ENCODE measurements at places on chromosomes 6 and 20.

- no peak for DNase-seq
These were observed 252.7 kb downstream of the BMP7 start for GRCh38 chr20:57013741-57014140.

- DNase-seq, result peak; percentile 54
These were observed 10.0 kb downstream of the SIM1 start for GRCh38 chr6:100454551-100455229.

- DNase-seq, result no peak
These were observed 114.3 kb upstream of the HDAC2 start for GRCh38 chr6:114085211-114085610.

DNA sequence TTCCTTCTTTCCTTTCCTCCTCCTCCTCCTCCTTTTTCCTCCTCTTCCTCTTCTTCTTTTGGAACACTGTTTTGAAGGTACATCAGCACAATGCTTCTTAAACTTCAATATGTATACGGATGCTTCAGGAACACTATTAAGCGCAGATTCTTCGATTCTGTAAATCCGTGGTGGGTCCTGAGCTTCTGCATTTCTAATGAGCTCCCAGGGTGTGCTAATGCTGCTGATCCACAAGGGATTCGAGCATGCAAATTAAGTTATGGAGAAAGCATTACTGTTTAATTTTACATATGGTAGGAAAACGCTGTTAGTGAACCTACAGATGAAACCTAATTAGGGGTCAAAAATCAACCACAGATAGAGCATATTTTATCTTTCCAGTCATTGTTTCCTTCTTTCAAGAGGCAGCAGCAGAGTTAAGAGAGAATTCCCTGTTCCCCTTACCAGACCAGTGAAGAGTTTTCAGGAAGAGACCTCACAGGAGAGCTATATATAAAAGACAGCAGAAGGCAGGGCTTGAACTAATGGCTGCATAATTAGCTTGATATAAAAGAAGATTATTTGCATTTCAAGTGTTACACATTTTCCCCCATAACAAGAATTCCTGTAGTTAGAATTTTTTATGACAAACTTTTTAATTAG is 47.2 kb downstream of the KIF13A start:
- no peak for DNase-seq

DNA sequence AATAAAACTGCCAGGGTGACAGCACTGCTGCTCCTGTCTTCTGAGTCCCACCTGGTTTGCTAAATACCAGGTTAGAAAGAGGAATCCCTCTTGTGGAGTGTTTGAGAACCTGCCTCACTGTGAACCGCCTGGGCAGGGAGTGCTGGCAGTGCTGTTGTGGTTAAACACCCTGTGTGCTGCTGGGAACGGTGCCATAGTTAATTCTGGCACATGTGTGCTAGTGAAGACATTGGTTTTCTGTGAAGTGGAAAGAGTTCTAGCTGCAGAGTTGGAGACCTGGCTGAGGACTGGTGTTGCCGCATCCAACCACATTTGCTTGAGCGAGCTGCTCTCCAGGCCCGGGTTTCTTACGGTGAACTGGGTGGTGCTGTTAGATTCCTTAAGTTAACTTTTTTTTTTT is 72.7 kb downstream of the IGF2R start:
- DNase-seq, result peak; percentile 44

DNA sequence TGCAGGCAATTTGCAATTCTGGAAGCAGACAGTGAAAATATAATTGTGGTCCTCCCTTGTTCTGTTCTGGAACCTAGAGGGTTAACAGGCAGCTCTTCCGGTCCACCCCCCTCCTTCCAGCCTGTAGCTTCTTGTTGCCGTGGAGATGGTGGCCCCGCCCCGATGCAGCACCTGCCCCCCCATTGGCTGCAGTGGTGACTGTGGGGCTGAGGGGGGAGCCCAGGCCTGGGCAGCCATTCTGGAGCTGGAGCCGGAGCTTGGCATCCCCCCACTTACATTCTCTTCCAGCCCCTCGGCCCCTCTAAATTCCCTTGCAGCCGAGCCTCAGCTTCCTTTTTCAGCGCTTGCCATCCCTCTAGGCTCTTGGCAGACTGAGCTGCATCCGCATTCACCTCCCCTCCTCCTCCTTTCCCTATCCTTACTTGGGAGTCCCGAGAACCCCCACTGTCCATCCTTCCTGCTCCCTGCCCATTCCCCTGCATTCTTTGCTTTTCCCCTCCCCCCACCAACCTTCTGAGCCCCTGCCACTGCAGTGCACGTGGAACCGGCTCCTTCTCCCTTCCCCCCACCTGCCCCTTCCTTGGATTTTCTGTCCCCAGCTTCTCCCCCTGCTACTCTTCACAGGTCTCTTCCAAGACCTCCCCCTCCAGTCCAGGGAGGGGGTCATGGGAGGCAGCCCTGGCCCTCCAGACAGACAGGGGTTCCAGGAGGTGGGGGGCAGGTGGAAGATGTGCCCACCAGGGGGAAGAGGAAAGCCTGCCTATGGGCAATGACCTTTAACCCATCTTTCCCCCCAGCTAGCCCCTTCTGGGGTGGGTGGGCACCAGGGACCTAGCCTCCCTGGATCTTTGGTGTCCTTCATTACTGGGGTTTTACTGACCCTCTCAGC is 11.4 kb downstream of the SYNGAP1 start:
- no peak for DNase-seq

- DNase-seq, result no peak
These were observed 28.4 kb upstream of the GSTA3 start for GRCh38 chr6:52937908-52938307.

DNA sequence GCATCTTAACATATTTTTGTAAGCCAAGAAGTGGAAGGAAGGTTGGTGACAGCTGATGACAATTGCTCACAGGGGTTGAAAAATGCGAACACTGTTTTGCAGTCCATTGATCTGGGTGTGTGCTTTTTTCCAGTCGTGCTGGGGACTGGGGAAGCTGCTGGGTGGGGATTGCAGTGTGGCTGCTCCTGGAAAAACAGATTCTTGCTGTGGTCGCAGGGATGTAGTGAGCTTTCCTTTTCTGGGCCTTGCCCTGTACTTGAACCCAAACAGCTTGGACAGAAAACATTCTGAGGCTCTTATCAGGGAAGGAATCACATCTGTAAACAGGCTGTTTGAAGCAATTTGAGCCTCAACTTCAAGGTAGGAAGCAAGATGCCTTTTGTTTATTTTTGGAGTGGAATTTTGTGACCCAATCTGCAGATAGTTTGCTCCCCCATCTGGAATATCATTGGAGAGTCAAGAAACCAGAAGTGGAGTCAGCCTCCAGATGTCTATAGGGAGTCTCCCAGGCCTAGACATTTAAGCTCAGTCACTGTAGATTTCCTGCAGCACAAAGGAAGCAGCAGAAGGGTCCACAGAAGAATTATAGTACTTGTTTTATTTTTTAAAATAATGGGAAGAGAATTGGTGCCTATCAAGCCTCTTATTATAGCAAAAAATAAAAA is 279.2 kb upstream of the FERMT1 start:
- DNase-seq, result no peak

GRCh38 chr6:44976677-44977641 is 351.2 kb upstream of the RUNX2 start:
- no peak for DNase-seq

- DNase-seq, result no peak
These were observed 22.0 kb upstream of the SLC2A12 start for GRCh38 chr6:134074151-134075055.
